ENCODE measurements at places on chromosomes 16 and 17.

DNA sequence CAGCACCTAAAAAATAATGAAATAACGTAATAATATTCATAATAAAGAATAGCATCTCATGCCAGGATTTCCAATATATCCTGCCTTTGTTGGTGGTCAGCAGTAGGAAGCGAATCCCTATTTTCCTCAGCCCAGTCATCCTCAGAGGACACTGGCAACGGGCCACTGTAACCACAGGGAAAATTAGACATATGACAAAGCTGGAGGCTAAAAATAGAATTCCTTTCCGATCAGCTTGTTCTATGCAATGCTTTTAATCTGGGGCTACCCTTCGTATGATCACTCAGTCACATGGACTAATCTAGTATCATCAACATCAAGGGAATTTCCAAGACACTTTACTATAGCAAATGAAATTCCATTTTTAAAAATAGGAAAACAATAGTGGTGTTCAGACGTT, 246.9 kb upstream of the KCNJ16 start:
- DNase-seq = no peak

DNA sequence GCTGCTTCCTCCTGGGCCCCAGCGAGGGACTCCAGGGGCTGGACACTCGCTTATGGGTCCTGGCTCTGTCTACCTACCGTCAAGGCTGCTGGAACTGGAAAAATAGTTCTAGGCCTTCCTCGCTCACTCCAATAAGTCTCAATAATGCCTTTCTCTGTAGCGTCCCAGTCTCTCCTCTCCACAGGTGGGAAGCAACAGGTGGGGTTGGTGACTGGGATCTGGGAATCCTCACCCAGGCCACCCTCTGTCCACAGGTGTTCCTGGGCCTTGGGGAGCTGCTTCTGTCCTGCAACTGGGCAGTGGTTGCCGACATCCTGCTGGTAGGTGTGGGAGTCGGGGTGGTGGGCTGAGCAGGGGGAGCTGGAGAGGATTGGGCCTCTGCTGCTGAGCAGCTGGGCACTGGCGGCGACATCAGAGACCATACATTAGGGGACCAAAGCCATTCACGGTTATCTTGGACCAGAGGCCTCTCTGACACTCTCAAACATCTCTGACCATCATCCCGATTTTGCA, 20.3 kb upstream of the SPNS2 start:
- no peak for DNase-seq

DNA sequence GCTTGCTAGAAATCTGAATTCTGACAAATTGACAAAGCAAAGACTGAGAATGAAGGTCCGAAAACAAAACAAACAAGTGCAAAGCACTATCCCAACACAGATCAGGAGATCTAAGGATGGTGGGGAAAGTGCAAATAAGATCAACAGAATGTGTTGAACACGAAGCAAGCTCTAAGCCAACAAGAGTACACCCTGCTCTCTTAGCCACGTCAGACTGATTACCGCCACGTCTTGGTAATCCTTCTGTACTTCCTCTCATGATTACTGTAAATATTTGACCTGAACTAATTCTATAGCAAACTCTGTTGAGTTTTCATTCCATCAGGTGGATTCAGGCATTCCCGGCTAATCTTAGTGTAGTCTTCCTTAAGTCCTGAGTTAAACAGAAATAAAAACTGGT, 34.3 kb upstream of the ERCC4 start:
- no peak for DNase-seq

DNA sequence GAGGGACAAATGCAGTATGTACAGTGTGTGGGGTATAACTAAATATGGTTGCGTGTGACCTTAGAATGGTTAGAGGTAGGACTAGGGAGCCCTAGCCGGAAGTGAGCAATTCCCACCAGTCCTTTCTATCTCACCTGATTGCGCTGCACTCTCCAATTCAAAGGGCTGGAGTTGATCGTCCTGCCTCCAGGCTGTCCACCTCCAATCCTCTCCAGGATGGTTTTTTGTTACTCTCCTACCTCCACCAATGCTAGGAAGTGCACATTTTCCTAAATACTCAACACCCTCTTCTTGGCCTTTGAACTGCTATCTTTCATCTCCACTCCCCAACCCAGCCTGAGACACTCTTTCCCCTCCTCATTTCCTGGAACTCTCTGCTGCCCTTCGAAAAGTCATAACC, 181.7 kb upstream of the ASIC2 start:
- no peak for DNase-seq

DNA sequence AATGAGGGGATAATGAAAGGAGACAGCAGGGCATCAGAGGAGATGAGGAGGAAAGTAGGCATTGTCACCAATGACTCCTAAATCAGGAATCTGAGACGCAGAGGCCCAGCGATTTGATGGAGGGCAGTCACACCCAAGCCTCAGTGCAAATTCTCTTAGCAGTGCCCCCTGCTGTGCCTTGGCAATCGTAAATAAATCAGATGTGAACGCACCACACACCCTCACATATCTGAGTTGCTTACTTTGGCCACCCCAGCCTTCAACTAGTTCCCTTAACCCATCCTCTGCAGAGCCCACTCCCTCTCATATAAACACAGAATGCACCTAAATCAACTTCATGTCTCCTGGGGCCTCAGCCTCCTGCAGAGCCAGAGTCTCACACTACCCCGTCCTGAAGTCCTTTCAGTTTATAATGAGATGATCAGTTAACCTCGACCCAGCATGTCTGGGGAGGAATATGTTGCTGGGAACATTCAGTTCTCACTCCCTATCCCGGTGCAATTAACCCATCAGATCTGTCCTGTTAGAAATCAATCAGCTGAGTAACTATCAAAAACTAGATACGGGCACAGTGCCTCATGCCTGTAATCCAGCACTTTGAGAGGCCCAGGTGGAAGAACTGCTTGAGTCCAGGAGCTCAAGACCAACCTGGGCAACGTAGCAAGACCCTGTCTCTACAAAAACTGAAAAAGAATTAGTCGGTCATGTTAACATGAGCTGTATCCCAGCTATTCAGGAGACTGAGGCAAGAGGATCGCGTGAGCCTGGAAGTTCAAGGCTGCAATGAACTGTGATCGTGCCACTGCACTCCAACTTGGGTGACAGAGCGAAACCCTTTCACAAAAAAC, 78.4 kb downstream of the SLC39A11 start:
- no peak for DNase-seq

- DNase-seq = no peak
Measured at GRCh38 chr16:23728112-23728477, 15.1 kb upstream of the ERN2 start.

GRCh38 chr17:62109378-62109902, 44.4 kb upstream of the MED13 start:
- no peak for DNase-seq

DNA sequence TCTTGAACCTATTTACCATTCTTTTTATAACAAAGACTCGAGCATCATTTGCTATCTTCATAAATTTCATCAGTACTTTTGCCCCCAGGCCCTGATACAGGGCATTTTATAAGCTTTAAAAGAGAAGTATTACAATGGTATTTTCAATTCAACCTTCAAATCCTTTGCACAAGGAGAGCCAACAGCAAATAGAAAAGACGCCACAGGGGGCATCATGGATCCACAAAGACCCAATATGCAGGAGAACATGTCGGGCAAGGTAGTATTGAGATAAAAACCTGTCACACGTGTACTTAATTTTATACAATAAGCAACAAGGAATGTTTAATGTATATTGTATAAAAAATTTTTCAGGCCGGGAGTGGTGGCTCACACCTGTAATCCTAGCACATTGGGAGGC, 10.2 kb downstream of the MAP3K14 start:
- no peak for DNase-seq

DNA sequence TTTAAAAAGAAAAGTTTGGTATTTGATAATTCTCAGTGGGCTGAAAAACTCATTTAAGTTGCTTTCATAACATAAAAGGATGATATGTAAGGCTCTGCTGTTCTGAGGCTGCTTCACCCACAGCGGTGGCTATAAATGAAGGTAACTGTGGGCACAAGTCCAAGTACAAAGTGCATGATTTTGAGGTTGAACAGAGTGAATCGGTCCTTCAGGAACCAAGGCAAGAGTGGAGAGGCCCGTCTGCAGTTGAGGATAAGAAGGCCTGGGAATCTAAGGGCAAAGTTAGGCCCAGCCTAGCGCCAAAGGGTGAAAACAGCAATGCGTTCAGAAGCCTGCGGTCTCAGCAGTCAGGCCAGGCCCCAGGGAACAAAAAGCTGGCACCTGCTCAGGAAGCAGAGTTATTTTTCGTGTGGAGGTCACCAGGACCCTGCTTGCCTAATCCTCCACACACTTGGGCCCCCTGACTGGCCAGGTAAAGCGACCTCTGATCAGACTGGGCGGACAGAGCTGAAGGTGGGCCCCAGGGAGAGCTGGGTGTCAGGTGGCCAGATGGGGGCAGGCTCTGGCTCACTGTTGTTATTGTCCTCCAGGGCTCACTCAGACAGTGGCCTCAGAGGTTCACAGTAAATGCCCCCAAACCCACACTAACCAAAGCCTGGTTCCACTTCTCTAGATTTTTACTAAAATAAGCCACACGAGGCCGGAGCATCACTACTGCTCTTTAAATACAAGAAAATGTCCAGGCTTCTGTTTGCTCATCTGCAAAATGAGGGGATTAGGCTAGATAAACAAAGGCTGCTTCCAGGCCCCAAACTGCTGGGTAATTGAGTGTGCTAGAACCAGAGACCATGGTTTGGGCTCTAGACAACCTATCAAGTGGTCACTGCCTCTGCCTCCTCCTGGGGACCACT, 46.5 kb downstream of the TEX2 start:
- DNase-seq = no peak

- DNase-seq = no peak
Measured at GRCh38 chr16:65910291-65910690, 456.2 kb upstream of the CDH5 start.

- no peak for DNase-seq
Measured at GRCh38 chr16:73213732-73214455, 166.0 kb upstream of the ZFHX3 start.

DNA sequence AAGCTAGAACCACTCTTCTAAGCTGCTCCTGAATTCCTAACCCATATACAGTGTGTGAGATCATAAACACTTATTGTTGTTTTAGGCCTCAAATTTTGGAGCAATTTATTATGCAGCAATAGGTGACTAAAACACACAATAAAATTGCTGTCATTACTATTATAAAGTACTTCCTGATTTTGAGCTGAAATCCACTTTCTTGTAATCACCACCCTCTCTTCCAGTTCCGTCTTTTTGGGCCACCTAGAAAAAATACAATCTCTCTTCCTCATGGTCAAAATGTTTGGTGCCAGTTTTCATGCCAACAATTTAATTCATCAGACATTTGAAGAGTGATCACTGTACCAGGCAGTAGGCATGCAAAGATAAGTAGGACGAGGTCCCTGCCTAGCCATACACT, 43.3 kb upstream of the NF1 start:
- no peak for DNase-seq

- no peak for DNase-seq
Measured at GRCh38 chr17:47317119-47317518, 6.6 kb upstream of the EFCAB13 start.

DNA sequence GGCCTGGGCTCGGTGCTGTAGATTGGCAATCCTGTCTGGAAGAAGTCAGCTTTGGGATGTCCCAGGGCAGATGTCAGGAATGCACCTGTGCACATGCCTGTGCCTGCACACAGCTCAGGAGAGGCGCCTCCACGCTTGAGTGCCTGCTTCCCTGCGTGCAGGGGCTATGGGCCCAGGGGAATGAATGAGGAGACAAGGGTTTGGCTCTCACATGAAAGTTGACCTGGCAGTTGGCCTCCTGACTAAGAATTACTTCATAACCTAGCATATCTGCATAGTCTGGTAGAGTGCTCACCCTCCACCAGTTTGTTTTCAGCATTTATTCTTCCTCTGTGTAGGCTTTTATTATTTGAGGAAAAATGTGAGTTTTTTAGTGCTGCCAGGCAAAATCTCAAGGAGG, 50.0 kb downstream of the PLD6 start:
- peak; percentile 9 for DNase-seq

DNA sequence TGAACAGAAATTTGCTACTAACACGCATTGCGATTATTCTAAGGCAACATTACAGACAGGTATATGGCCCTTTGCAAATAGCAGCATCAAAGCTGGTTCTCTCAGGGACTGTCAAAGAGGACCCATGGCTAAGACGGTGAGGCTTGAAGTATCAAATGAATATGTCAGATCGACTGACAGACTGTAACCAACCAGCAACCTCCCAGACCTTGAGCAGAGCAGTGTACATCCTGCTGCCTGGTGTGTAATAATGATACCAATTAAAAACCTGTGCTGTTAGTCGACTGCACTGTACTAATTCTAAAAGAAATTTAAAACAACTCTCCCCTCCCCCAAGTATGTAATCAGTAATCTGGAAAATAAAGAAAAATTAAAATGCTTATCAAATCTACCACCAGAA, 35.9 kb upstream of the GHDC start:
- no peak for DNase-seq

GRCh38 chr17:14301279-14302090, 604 bp downstream of the HS3ST3B1 start:
- DNase-seq = no peak

- no peak for DNase-seq
Measured at GRCh38 chr17:52696362-52696761, 537.8 kb upstream of the CA10 start.

GRCh38 chr16:26708428-26708827, 358.3 kb upstream of the C16orf82 start:
- DNase-seq = no peak

- peak; percentile 14 for DNase-seq
Measured at GRCh38 chr17:70138291-70138865, 31.0 kb upstream of the KCNJ2 start.

DNA sequence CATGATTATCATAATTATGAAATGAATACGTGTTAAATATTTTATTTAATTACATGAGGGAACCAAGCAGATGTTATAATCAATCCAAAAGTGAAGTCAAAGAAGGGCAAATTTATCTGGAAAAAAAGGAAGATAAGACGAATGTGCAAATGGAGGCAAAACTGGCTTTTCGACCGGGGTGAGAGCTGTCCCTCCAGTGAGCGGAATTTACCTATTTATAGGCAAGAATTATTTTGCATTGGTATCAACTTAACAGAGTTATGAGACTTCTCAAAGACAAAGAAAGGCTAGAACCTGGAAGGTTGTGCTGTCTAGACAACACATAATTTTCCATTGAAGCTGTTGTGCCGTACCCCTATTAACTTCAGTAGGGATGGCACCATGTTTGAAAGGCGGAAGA, 1.4 kb upstream of the GGA2 start:
- DNase-seq = no peak
